Stimulated activated CD4-positive, alpha-beta T cell treated with anti-CD3 and anti-CD28 coated beads, Interleukin-15, amount 100 ng/mL, for 1 hour (primary cell): ENCODE measurements at places on chromosomes 3 and 15.

GRCh38 chr3:177729956-177730681 lies 532.8 kb upstream of the TBL1XR1 start:
- no peak for DNase-seq

- no peak for DNase-seq
These were observed 42.9 kb downstream of the SMAD3 start for GRCh38 chr15:67108122-67108961.

- no peak for DNase-seq
These were observed 262.1 kb downstream of the NAALADL2 start for GRCh38 chr3:175121225-175121624.

GRCh38 chr3:46236294-46237054 lies 5.8 kb upstream of the CCR3 start:
- no peak for DNase-seq

- DNase-seq: no peak
These were observed 234.3 kb upstream of the CCDC54 start for GRCh38 chr3:107142786-107143575.

GRCh38 chr15:70353606-70354345 lies 256.1 kb upstream of the TLE3 start:
- no peak for DNase-seq

DNA sequence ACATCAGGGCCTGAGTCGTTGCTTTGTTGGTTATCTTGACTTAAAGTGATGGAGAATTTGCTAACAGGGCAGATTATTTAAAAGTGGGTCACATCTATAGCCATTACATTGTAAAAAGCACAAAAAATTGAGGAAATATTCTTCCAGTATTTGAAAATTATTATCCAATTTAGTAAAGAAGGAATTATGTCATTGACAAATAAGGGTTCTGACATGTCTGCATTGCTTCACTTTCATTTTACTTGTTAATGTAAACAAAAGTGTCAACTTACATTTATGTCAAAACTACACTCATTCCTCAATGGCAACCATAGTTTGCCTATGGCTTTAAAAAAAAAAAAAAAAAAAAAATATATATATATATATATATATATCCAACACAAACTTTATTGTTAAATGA lies 3.4 kb upstream of the PARP14 start:
- no peak for DNase-seq

DNA sequence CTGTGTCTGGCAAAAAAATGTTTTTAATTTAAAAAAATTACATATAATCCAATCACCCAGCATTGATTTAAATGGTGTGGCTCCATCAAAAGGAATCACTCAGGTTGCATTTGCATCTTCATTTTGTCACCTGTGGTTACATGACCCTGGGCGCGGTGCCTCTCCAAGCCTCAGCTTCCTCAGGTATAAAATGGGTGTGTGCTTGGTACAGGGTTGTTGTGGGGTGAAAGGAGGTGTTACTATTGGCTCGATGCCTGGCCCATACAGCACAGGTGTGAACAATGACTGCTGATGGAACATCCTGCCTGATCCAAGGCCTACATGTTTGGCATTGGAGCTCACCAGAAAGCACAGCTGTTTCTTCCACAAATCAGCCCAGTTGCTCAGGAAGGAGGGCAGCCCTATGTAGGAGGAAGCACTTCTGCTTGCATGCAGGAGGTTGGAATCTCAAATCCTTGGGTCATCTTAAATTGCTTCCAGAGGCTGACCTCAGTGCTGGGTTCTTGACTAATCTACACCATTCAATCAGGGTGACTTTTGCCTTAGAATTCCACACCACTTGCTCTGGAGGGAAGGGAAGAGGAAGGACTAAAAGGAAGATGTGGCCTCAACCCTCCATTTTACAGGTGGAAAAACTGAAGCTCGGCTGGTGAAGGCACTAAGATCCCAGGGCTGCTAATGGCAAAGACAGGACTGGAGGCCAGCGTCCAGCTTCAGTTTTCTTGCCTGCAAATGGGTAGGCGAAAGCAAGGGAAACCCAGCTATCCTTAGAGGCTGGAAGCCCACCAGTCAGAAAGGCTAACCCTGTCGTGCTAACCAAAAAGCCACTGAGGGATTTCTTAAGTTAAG lies 31.7 kb downstream of the BHLHE40 start:
- no peak for DNase-seq

DNA sequence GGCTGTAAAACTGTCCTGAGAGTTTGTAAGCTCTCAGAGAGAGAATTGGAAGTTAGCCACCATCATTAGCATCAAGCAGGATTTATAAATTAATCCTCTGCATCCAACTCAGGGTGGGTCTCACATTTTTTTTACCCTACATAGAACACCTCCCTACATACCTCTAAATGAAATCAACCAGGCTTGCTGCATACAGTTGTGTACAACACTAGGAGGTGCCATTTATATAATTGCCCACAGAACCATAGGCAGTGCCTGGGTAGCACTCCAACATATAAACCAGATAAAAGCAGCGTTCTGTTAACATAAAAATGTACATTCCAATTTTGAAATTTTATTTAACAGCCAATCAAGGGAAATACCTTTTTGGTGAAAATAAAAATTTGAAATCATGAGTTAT lies 48.2 kb upstream of the SELENOK start:
- no peak for DNase-seq

DNA sequence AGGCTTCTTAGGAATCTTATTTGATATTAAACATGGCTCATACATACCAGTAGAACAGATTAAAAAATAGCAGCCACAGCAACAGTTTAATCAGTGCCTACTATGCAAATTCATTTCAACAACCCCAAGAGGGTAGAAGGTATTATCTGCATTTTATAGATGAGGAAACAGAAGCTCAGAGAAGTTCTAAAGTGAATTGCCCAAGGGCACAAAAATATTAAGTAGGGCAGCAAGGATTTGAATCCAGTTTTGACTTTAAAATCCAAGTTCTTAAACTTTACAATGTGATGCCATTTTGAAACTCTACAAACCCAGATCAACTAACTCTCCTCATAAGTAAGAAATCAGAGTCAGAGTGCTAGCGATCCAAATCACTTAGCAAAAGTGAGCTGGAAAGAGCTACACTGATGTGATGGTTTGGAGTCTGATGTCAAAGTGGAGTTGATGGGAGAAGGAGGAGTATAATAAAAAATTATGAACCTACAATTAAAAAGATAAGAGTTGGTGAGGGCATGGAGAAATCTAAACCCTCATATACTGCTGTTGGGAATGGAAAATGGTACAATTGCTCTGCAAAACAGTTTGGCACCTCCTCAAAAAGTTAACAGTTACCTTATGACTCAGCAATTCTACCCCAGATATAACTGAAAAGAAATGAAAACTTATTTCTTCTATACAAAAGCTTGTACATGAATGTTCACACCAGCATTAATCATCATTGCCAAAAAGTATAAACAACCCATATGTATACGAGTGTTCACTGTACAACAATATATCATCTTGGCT lies 51.0 kb upstream of the PLXND1 start:
- DNase-seq: no peak

- no peak for DNase-seq
These were observed 42.0 kb downstream of the SEMA5B start for GRCh38 chr3:122985539-122985938.

- no peak for DNase-seq
These were observed 12.1 kb downstream of the FSD2 start for GRCh38 chr15:82793737-82794136.

DNA sequence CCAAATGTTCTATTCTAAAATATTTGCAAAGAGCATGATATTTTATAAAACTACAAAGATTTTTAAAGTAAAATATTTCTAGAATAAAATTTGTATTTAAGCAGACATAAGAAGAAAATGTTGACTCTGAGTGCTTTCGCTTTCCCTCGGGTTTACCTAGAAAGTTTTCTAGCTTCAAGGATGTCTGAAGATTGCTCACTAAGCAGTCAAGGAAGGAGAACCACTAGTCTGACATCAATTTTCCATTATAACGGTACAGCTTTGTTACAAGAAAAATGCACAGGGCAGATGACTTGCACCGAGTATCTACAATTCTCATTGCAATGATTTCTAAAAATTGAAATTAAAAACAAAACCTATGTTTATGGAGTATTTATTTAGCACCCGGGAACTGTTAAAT lies 14.2 kb downstream of the GPR15 start:
- DNase-seq: no peak

- no peak for DNase-seq
These were observed 225.1 kb upstream of the SEMA6D start for GRCh38 chr15:47492195-47492594.

GRCh38 chr15:60635507-60636352 lies 156.8 kb upstream of the ICE2 start:
- DNase-seq: no peak

DNA sequence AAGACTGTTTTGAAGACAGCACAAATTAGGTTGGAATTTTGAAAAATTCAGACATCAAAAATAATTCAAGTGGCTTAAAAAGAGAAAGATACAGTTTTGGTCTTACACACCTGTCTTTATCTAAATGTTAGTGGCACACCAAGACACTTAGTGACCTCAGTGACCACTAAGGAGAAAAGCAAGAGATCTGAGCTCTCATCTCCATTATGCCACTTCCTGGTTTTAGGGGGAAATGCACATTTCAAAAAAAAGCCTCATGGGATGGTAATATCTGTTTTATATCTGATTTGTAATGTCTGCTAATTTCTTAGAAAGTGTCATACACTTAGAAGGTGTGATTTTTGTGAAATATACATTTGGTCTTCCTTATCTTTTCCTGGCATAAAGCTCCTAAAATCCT lies 16.4 kb downstream of the IL12A start:
- no peak for DNase-seq

GRCh38 chr3:124928333-124929202 lies 6.0 kb downstream of the MUC13 start:
- peak; percentile 26 for DNase-seq

DNA sequence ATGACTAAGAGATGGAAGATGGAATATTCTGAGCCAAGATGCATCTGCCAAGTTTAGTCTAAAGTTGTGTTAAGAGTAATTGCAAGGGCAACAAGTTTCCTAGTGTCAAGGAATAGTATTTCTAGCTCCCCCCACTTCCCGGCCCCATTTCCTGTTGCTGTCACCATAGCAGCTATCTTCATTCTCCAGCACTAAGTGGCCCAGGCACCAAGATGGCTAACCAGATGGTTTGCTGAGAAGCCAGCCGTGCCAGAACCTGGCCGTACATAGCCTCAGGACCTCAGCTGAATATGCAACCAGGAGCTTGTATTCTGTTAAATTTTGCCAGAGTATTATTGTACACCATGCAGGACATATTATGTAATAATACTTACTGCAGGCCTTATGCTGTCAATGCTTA lies 108.8 kb upstream of the UMPS start:
- DNase-seq: no peak

DNA sequence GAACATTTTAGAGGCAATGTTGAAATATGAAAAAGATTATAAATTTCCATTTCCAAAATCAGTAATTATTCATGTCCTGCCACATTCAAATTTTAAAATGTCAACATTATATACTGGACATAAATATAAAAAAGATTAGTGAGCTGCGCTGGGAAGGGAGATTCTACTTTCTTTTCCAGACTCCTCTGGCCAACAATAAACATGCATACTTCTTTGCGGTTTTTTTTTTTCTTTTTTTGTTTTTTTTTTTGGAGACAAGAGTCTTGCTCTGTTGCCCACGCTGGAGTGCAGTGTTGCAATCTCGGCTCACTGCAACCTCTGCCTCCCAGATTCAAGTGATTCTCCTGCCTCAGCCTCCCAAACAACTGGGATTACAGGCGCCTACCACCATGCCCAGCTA lies 105.5 kb downstream of the ADAM10 start:
- no peak for DNase-seq

DNA sequence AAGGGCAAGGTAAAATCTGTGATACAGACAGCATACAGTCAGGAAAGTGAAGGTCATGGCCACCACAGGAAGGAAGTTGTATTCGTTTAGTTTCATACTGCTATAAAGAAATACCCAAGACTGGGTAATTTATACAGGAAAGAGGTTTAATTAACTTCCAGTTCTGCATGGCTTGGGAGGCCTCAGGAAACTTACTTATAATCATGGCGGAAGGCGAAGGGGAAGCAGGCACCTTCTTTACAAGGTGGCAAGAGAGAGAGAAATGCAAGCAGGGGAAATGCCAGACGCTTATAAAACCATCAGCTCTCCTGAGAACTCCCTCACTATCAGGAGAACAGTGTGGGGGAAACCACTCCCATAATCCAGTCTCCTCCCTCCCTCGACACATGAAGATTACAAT lies 353.7 kb upstream of the SEMA6D start:
- no peak for DNase-seq

- DNase-seq: no peak
These were observed 47.2 kb upstream of the IQSEC1 start for GRCh38 chr3:13120289-13120927.

GRCh38 chr3:55678546-55679216 lies 191.6 kb upstream of the WNT5A start:
- no peak for DNase-seq

DNA sequence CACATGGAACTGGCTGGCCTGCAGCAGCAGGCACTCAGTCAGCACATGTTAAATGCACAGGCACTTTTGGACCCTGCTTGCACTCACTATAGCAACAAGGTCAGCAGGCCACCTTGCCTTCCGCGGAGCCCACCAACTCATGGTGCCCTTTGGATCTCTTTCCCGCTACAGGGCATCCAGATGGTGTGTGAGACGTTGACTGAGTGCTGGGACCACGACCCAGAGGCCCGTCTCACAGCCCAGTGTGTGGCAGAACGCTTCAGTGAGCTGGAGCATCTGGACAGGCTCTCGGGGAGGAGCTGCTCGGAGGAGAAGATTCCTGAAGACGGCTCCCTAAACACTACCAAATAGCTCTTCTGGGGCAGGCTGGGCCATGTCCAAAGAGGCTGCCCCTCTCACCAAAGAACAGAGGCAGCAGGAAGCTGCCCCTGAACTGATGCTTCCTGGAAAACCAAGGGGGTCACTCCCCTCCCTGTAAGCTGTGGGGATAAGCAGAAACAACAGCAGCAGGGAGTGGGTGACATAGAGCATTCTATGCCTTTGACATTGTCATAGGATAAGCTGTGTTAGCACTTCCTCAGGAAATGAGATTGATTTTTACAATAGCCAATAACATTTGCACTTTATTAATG lies 85.0 kb downstream of the TGFBR2 start:
- DNase-seq: no peak

GRCh38 chr3:181700168-181701087 lies 11.3 kb upstream of the SOX2 start:
- DNase-seq: no peak

- no peak for DNase-seq
These were observed 105.0 kb upstream of the GAP43 start for GRCh38 chr3:115518100-115518852.

GRCh38 chr3:186152361-186152798 lies 43.5 kb upstream of the ETV5 start:
- DNase-seq: no peak

- no peak for DNase-seq
These were observed 113.3 kb downstream of the IQSEC1 start for GRCh38 chr3:12959838-12960378.

DNA sequence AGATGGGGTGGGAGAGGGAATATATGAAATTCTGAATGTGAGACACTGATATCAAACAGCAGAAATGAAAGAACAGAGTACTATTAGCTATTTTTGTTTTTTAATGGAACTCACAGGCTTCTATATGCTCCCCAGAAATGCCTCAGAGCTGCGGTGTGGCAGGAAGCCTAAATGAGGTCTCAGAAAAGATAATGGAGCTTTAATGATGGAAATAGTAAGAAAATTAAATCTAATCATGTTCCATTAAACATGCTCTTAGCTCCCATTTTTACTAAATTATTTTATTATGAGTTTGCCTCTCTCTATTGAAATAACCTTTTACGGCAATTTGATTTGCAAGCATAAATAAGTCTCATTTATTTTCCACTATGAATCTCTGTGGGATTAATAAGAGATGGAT lies 378.9 kb downstream of the ULK4 start:
- no peak for DNase-seq

- DNase-seq: no peak
These were observed 102.5 kb upstream of the FAM3D start for GRCh38 chr3:58769065-58769464.
